ENCODE measurements at places on chromosomes 1 and 21.

DNA sequence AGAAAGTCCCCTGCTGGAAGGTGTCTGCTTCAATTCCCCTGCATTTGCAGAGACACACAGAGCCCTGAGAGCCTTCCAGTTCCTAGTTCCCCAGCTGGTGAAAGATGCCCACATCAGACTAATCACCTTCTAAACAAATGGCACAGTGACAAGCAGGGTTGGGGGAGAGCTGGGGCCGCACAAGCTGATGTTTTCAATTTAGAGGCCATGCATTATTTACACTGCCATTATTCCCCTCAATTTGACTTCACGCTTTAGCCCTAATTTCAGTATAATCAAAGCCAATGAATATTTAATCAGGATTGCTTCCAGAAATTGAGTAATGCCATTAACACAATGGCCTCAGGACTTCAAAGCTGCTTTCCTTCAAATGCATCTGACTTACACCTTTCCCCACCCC lies 81.5 kb downstream of the BEND5 start:
- no peak for DNase-seq

DNA sequence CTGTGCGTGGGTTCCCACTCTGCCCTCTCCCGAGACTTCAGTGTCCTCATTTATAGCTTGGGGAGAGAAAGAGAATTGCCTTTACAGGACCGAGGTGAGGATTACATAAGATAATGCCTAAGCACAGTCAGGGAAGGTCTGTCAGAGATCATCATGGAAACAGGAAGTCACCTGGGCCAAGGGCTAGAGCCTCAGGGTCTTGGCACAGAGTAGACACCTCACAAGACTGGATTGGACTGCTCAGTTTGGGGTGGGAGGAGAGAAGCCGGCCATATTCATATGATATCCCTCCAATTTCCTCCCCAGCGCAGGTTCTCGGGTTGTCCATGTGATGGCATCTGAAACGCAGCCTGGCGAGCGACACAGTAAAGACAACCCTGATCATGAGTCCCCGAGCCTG lies 3.8 kb downstream of the CNR2 start:
- DNase-seq, result no peak

GRCh38 chr1:191636345-191636744 lies 521.9 kb upstream of the RGS18 start:
- no peak for DNase-seq

DNA sequence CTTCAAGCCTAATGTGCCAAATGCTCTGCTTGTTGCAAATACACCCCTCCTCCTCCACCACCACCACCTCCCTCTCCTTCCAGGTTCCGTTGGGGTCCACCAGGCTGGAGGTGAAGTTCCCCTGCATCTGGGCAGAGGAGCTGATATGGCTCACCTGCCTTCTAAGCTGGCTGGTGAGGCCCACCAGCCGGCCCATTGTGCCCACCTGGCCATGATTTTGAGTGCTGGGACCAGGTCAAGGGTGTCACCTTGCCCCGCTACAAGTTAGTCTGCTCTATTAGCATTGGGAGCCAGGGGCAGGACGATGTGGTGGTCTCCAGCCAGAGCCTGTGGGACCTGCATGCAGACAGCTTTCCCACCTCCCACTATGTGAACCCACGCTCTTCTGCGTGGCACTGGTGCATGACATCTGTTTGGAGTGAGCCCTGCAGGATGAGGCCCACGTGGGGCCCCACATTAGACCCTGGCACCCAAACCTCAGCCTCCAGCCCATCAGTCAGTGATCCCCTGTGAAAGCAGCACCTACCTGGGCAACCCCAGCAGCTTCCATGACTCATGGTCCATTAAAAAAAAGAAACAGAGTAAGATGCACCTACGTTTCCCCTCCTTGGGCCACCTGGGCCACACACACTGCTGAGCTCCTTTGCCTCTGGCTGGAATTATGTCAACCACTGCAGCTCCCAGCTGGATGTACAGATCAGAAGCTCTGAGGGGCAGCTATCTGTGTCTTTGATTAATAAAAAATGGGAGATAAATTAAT lies 15.6 kb upstream of the CDCP2 start:
- DNase-seq, result no peak

- no peak for DNase-seq
Observed at GRCh38 chr1:245702346-245702745, 547.6 kb downstream of the KIF26B start.

DNA sequence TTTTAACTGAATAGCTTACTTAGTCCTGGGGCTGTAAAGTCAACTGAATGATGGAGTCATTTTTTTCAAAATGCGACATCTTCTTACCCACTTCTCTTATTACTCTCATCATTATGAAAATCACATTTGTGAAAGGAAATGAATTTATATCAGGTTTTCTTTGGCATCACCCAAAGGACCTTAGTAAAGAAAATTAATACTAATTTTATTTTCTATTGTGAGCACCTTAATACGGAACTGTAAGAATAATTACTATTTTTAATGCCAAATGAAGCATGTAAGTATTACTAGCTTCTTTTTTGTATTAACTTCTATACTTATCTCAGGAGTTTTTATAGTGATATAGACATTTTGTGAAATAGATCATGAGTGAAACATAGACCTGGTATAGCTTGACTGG lies 30.9 kb downstream of the PTPRC start:
- DNase-seq, result no peak

- no peak for DNase-seq
Observed at GRCh38 chr1:165763442-165763841, 5.2 kb downstream of the TMCO1 start.

GRCh38 chr1:157086299-157086698 lies 13.3 kb downstream of the ETV3L start:
- no peak for DNase-seq

DNA sequence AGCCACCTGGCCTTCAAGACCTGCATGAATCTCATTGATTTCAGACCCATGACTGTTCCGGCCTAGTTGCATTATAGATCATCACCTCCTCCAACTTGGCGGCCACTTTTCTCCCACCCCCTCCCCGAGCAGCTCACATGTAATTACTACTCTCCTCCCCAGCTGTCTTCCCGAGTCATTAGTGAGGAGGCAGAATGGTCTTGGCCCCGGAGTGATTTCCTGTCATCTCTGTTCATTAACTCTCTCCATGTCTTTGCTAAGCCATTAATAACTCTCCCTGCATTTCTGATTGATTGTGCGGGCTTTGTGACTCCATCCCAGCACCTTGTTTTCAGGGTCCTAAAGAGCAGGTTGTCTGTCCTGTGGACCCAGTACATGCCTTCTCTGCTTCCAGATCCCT lies 75.6 kb upstream of the CNTN2 start:
- DNase-seq, result no peak

GRCh38 chr1:212749821-212750535 lies 41.6 kb downstream of the NSL1 start:
- no peak for DNase-seq

GRCh38 chr21:16535102-16535422 lies 805.3 kb downstream of the USP25 start:
- no peak for DNase-seq

GRCh38 chr1:154846565-154847442 lies 23.3 kb downstream of the KCNN3 start:
- no peak for DNase-seq

DNA sequence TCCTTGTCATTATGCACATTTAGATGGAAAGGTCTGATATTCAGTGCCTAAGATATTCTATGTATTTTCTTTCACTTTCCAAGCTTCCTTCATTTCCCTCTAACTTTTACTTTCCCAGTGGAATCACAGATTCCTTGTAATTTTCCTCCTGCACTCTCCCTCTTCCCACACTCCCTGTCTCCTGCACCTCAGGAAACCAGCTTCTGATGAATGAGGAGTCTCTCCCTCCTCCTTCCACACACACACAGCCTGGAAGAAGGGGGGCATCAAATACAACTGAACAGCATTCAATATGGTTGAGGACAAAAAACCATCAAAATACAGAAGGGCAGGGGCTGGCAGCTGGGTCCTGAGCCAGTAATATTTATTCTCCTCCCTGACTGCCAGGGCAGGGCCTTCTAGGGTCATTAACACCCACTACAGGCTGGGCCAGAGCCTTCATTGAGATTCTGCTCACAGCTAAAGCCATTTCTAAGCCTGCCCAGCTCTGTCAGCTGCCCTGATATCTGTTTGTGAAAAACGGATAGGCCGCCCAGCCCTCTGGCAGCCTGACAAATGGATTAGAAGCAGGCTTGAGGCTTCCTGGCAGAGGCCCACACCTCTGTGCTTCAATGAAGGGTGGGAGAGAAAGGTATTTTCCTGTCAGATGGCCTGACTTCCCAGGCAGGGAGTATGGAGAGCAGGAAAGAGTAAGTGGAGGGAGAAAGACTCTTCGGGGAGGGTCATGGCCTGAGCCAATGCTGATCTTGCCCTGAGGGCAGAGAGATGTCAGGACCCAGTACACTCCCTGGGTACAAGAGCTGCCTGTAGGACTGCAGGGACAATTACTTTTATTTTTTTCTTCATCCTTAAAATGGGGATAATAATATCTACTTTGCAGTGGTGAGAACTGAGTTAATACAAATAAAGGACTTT lies 138.9 kb upstream of the SPATA6 start:
- DNase-seq, result no peak

Data from naive thymus-derived CD4-positive, alpha-beta T cell (primary cell).